ENCODE measurements at places on chromosomes 3 and 15. TPM values are rescaled to one million over a fixed set of nuclear protein-coding genes. Genes with fewer than 3 reads are reported as not detected.

The CLEC3B gene
- total RNA-seq: 97.2 TPM

The CCDC54 gene
- not detected for total RNA-seq

The SI gene
- total RNA-seq: not detected

The RASGRF1 gene
- total RNA-seq: not detected

The ZNF80 gene
- total RNA-seq: not detected

The CPEB1 gene
- total RNA-seq: 13.2 TPM

The MYO5C gene
- total RNA-seq: 3.6 TPM

The CRTAP gene
- 245 TPM for total RNA-seq

The RARRES1 gene
- total RNA-seq: 208 TPM

The RAP2B gene
- total RNA-seq: 9.4 TPM

The ACY1 gene
- 10.9 TPM for total RNA-seq

GRCh38 chr15:93897377-93897776 is 334.0 kb upstream of the MCTP2 start:
- H3K27me3 ChIP-seq: no peaks in the 10 kb centered on the region
- H3K4me3 ChIP-seq: no peak overlapping the region
- DNase-seq: no peak
- no peak overlapping the region for H3K27ac ChIP-seq
- H3K36me3 ChIP-seq: no peaks in the 10 kb centered on the region

DNA sequence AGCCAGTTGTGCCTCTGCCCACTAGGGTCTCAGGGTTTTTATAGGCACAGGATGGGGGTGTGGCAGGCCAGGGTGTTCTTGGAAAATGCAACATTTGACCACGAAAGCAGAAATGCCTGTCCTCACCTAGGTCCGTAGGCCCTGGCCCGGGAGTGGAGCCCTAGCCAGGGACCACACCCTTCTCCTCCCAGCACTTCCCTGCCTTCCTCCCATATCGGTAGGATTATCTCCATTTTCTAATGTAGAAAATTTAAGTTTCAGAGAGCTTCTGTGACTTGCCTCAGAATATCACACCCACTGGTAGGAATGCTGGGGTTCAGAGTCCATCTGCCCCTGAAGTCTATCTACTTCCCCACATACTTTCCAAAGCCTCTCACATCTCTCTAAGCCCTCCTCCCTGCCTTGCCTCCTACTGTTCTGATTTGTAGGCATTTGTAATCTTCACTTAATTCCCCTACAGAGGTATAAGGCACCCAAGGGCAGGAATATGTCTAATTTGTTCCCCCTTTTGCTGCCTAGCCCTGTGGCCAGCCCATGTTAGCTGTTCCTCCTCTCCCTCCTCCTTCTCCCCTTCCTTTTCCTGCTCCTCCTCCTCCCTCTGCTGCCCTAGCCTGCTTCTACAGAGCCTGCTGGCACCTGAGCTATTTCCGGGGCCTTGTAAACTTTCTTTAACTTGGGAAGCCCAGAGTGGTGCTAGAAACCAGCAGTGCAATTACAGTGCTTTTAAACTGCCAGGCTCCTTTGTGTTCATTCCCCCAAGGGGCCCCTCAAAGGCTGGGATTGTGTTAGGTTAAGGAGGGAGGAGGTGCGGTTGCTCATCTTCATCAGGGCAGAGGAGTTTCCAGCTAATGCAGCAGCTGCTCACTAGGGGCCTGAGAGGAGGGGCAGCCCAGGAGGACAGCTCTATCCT is 71.1 kb downstream of the MRPL46 start:
- H3K4me1 ChIP-seq: peaks cover 6% of the 10 kb centered on the region
- no peak for DNase-seq
- H3K36me3 ChIP-seq: no peaks in the 10 kb centered on the region
- no peaks in the 10 kb centered on the region for H3K27me3 ChIP-seq
- no peak overlapping the region for H3K27ac ChIP-seq
- no peak overlapping the region for H3K4me3 ChIP-seq

GRCh38 chr3:136546720-136547119 is 205.5 kb downstream of the STAG1 start:
- no peak overlapping the region for H3K27ac ChIP-seq
- no peak overlapping the region for H3K4me3 ChIP-seq
- H3K36me3 ChIP-seq: peaks cover 3% of the 10 kb centered on the region
- no peaks in the 10 kb centered on the region for H3K27me3 ChIP-seq

GRCh38 chr15:55255714-55256113 is 33.9 kb downstream of the RAB27A start:
- no peak overlapping the region for H3K27ac ChIP-seq
- no peaks in the 10 kb centered on the region for H3K36me3 ChIP-seq
- no peaks in the 10 kb centered on the region for H3K27me3 ChIP-seq
- no peak for DNase-seq
- H3K4me1 ChIP-seq: no peaks in the 10 kb centered on the region
- no peak overlapping the region for H3K4me3 ChIP-seq

- H3K36me3 ChIP-seq: no peaks in the 10 kb centered on the region
- no peaks in the 10 kb centered on the region for H3K27me3 ChIP-seq
- H3K4me1 ChIP-seq: no peaks in the 10 kb centered on the region
- no peak for DNase-seq
- H3K4me3 ChIP-seq: no peak overlapping the region
Observed at GRCh38 chr3:64067506-64068346, 44.4 kb upstream of the PSMD6 start.

DNA sequence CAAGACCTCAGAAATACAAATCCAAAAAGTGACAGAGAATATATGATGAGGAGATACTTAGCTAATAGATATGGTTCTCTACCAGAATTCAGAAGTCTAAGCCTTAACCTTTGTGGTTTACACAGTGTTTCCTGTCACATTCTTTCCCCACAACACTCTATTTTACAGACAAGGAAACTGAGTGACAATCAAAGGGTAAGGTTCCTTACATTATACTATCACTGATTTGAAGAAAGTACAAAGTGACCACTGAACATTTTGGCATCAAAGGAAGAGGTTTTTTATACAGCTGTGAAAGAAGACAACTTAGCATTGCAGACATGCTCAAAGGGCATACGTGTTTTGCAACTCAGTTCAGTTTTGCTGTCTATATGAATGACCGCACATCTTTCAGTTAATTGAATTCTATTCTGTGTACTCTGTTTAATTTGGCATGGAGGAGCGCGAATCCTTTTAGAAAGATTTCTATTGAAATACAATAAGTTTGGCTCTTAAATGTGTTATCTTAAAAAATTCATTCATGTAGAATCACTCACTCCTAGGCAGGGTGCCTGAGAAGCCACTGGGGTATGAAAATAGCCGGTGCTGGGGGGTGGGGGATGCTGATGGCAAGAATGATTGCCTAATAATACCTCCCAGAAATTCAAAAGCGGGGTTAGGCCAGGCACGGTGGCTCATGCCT is 66.5 kb upstream of the SKOR1 start:
- H3K4me1 ChIP-seq: peaks cover 10% of the 10 kb centered on the region
- no peak for DNase-seq
- no peaks in the 10 kb centered on the region for H3K36me3 ChIP-seq
- no peak overlapping the region for H3K27ac ChIP-seq
- H3K4me3 ChIP-seq: no peak overlapping the region

DNA sequence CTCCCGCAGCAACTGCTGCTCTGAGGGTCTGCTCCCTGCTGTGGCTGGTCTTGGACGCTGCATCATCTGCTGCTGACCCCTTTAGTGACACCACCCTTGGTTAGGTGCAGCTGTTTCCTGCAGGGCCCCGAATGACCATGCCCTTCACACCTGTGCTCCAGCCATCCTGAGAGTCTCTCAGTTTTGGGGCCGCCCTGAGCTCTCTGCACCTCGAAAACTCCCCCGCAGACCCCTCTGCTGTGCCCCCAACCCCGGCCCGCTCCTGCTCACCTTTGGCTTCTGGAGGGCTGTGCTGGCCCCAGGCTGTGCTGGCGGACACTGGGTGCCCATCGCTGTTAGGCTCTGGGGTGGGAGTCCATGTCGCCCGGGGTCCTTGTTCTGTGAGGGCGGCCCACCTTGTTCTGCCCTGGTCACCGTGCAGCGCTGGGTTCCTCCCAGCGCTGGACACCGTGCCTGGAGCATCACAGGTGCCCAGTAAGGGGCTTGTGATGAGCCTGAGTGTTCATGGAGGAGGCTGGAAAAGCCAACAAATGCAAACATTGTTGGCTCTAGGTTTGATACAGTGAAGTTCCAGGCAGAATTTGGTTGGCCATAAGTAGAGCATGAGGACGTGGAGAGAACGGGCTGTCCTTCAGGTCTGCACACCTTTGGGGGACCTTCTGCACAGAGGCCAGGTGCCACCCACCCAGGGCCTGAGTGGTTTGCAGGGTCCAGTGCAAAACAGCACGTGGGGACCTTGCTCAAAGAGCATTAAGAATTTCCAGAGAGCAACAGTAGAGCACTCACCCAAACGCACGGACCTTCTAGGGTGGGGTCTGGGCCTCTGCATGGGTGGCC is 12.3 kb downstream of the ABTB1 start:
- no peak overlapping the region for H3K27ac ChIP-seq
- no peaks in the 10 kb centered on the region for H3K27me3 ChIP-seq
- no peaks in the 10 kb centered on the region for H3K4me1 ChIP-seq
- no peaks in the 10 kb centered on the region for H3K36me3 ChIP-seq
- DNase-seq: peak; percentile 63

- H3K4me1 ChIP-seq: no peaks in the 10 kb centered on the region
- DNase-seq: no peak
- H3K27me3 ChIP-seq: no peaks in the 10 kb centered on the region
- no peak overlapping the region for H3K4me3 ChIP-seq
- no peaks in the 10 kb centered on the region for H3K36me3 ChIP-seq
- H3K27ac ChIP-seq: no peak overlapping the region
Observed at GRCh38 chr3:69204315-69204957, 82.0 kb upstream of the LMOD3 start.

DNA sequence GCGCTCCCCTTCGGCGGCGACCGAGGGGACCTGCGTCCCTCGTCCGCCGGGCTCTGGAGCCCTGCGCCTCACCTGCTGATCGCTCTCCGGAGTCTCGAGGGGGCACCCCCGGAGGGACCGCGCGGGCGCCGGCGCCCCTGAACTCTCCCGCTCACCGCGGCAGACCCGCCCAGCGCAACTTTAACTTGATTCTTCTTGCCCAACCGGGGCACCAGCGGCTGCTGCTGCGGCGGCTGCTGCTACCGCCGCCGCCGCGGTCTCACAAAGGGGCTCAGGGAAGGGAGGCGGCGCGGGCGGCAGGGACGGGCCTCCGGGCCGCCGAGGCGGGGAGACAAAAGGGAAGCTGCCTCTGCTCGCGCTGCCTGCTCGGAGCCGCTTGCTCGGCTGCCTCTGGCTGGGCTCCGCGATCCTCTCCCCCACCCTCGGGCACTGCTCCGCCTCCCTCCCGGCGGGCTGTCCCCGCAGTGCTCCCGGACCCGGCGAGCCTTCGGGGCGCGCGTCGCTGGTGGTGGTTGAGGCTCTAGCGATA is at the start of gene PPM1L:
TSS of gene PPM1L (plus strand) at position 456 of the 529 bp plus-strand sequence.
- DNase-seq: peak; percentile 80
- H3K27ac ChIP-seq: peak within 1 kb of the TSS; percentile 95
- H3K4me1 ChIP-seq: peaks cover 26% of the 10 kb centered on the region
- H3K4me3 ChIP-seq: peak within 1 kb of the TSS; percentile 79
- H3K36me3 ChIP-seq: no peaks in the 10 kb centered on the region
- H3K27me3 ChIP-seq: no peaks in the 10 kb centered on the region

- no peak for DNase-seq
- H3K4me3 ChIP-seq: no peak overlapping the region
- no peaks in the 10 kb centered on the region for H3K36me3 ChIP-seq
- peaks cover 16% of the 10 kb centered on the region for H3K4me1 ChIP-seq
- no peaks in the 10 kb centered on the region for H3K27me3 ChIP-seq
Observed at GRCh38 chr3:59429198-59429597, 379.4 kb upstream of the CFAP20DC start.

GRCh38 chr15:39585871-39586301 is 5.0 kb downstream of the THBS1 start:
- peaks cover 64% of the 10 kb centered on the region for H3K36me3 ChIP-seq
- no peaks in the 10 kb centered on the region for H3K4me1 ChIP-seq
- peak overlapping the region; percentile 89 for H3K27ac ChIP-seq
- no peak overlapping the region for H3K4me3 ChIP-seq
- DNase-seq: no peak

DNA sequence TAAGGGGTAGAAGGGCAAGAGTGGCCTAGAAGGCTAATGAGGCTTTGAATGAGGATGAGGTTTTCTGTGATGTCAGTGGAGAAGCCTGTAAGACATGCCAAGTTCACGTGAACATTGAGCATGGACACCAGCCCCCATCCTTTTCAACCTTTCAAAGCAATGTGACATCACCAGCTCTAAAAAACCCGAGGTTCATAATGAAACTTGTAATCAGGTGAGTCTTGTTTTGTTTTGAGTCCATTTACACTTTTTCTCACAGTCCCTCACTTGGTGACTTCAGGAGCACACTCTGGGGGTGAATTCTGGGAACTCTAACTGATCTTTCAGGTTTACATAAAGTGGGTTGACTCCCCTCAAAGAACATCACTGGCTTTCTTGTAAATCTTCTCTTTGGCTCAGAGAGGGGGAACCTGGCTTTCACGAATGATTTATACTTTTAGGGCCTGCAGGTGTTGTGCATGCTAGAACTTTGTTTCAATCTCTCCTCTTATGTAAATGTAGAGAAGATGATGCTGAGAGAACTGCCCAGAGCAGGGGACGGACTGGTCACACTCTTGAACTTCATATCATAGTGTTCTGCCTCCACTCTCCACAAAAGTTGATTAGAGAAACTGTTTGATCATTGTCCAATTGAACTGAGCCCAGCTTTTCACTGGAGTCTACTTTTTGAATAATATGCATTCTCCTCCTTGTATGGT is 224.7 kb upstream of the SATB1 start:
- no peaks in the 10 kb centered on the region for H3K36me3 ChIP-seq
- no peaks in the 10 kb centered on the region for H3K4me1 ChIP-seq
- no peak for DNase-seq
- H3K27ac ChIP-seq: no peak overlapping the region
- H3K27me3 ChIP-seq: no peaks in the 10 kb centered on the region

DNA sequence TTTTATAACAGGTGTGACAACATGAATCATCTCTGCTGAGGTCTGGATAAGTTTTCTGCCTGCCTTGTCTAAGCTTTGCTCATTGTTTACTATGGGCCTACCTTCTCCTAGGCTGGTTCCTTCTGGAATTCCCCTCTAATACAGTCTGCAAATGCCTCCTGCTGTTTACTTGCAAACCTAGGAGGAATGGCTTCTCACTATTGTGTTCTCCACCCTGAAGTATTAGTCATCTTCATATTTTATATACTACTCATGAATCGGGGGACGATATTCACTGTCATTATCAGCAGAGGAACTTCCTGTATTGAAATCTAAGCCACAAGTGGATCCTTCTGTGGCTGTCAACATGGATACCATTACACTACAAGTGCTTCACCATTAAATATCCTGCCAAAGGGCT is 154.8 kb downstream of the PLCL2 start:
- H3K27me3 ChIP-seq: no peaks in the 10 kb centered on the region
- DNase-seq: no peak
- no peaks in the 10 kb centered on the region for H3K4me1 ChIP-seq
- no peak overlapping the region for H3K4me3 ChIP-seq
- H3K36me3 ChIP-seq: no peaks in the 10 kb centered on the region

GRCh38 chr3:61996366-61996765 is 377.0 kb downstream of the FEZF2 start:
- peak overlapping the region; percentile 46 for H3K27ac ChIP-seq
- peaks cover 14% of the 10 kb centered on the region for H3K4me1 ChIP-seq

GRCh38 chr3:55423782-55424181 is 63.3 kb downstream of the WNT5A start:
- no peaks in the 10 kb centered on the region for H3K27me3 ChIP-seq
- no peak overlapping the region for H3K4me3 ChIP-seq
- no peaks in the 10 kb centered on the region for H3K4me1 ChIP-seq
- no peaks in the 10 kb centered on the region for H3K36me3 ChIP-seq
- no peak overlapping the region for H3K27ac ChIP-seq
- DNase-seq: no peak

All from sigmoid colon (tissue), 7 donors.